ENCODE measurements at places on chromosomes 13 and 19.
A peak's percentile ranks its signal among the peaks of the same experiment; 100 is the strongest.

DNA sequence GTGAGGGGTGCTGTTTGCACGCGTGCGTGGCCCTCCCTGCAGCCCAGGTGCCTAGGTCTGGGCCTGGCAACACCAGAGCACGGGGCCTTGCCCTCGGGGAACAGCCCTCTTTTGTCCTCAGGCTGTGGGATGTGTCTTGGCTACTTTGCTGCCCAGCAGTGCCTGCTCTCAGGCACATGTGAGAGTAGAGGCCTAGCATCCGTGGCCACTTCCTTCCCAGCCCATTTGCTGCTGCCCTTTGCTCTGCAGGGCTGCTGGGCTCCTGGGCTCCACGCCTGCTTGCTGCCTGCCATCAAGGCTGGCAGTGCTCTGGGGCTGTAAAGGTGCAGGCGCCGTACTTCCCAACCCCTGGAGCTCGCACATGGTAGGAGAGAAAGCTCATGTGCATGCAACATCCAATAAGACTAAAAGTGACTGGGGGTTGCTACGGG, 46.6 kb downstream of the CAPN12 start:
- DNase-seq, result no peak

GRCh38 chr13:103883164-103883563, 816.9 kb upstream of the SLC10A2 start:
- no peak for DNase-seq

GRCh38 chr19:47610902-47611301, 2.0 kb downstream of the BICRA start:
- no peak for DNase-seq

- no peak for DNase-seq
Measured at GRCh38 chr13:73973156-73973555, 161.0 kb downstream of the KLF12 start.

GRCh38 chr19:9014803-9015202, 4.6 kb upstream of the MUC16 start:
- DNase-seq, result no peak

- DNase-seq, result no peak
Measured at GRCh38 chr13:42880056-42880605, 98.7 kb downstream of the FAM216B start.

GRCh38 chr19:46056536-46056935, 15.7 kb upstream of the IGFL4 start:
- DNase-seq, result no peak

DNA sequence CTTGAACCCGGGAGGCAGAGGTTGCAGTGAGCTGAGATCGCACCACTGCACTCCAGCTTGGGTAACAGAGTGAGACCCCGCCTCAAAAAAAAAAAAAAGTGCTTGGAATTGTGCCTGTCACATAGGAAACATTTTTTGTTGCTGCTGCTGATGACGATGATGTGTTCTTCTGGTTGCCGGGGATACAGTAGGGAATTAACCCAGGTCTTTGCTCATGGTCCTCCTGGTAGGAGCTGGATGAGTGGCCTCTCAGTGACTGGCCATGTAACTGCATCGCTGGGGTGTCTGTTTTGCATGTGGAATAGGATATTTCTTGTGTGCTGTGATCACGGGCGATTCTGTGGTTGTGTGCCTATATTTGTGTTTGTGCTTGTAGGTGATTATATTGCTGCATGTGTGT, 4.7 kb upstream of the CNFN start:
- DNase-seq, result no peak

DNA sequence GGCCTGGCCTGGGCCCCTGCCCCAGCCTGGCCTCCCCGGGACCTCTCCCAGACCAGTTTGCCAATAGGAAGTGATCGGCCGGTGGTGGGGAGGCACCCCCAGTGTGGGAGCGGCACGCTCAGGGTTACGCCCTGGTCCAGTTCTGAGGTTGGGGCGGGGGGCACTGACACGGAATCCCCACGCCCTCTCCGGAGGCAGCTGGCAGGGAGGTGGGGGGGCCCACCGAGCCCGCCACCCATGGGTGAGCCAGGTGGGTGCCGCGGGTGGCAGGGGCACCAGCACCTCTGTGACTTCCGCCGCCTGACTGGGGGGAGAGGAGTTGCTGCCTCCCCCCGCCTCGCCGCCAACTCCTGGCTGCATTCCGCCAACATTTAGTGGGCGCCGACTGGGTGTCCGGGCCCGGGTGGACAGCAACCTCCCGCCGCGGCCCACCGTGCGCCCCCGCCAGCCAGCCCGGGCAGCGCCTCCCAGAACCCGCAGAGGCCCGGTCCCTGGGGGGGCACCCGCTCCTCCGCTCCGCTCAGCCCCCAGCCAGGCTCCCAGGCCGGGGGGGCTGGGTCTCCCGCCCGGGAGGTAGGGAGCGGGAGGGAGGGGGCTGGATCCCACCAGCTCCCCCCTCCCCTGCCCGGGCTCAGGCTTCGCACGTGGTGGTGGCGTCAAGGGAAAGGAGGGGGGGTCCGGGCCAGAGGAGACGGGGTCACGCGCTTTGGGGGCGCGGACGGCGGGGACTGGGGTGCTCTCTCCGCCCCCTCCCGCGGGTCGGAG, 2.0 kb downstream of the ZBTB7A start:
- no peak for DNase-seq

GRCh38 chr19:12596927-12597548, 13.6 kb downstream of the ZNF490 start:
- DNase-seq, result no peak

DNA sequence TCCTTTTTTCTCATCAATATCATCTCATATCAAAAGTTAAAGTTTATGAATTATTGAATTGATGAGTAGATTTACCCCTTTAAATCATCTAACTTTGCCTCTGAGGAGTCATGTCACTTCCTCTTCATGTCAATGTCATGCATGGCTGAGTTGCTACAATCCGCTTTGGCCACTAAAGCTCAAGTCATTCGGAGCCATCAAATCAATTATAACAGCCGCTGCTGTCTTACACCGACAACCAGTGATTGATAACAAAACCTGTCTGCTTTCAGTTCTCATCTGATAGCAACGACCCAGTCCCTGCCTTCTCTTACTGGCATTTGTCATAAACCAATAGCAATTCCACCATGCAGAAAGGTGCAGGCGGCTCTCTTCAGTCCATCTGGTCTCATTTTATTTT, 429.3 kb downstream of the DIAPH3 start:
- DNase-seq, result no peak

DNA sequence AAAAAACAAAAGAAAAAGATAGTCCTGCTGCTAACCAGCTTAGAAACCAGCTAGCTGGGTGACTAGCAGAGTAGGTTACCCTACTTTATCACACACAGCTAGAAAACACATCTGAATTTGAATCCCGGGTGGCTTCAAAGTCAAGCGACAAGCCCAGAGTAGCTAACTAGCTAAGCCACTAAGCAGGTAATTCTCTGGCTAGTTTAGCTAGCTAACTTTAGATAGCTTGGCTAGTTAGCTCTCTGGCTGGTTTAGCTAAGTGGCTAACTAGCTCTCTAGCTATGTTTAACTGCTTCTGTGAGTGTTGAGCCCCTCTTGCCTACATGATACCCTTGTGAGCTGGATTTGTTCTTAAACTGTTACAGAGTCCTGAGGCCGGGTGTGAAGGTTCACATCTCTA, 12.4 kb downstream of the MYH14 start:
- DNase-seq, result no peak

DNA sequence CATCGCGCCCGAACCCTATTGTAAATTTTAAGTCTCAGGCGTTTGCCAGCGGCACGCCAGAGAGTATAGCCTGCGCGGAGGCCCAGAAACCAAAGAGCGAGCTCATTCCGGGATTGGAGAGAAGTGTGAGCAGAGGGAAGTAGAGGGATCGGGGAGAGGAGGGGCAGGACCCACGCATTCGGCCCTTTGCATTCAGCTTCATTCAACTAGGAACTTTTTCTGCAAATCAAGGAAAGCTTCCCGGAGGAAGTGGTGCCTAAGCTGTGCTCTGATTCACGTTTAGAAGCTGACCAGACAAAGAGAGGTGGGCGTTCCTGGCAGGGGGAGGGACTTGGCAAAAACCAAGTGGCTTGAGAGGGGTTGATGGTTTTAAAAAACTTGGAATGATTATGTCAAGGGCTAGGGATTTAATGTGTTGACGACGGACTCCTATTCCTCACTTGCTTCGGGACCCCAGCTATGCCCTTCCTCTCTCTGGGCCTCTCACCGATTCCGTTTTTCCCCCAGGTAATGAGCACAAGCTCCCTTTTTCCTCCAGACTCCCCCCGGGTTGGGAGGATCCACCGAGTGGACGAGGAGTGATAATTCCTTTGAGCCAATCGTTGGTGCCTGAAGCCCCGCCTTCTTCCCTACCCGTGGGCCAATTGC, 811 bp upstream of the PRMT1 start:
- no peak for DNase-seq

- no peak for DNase-seq
Measured at GRCh38 chr19:18795540-18795939, 4.4 kb upstream of the COMP start.

DNA sequence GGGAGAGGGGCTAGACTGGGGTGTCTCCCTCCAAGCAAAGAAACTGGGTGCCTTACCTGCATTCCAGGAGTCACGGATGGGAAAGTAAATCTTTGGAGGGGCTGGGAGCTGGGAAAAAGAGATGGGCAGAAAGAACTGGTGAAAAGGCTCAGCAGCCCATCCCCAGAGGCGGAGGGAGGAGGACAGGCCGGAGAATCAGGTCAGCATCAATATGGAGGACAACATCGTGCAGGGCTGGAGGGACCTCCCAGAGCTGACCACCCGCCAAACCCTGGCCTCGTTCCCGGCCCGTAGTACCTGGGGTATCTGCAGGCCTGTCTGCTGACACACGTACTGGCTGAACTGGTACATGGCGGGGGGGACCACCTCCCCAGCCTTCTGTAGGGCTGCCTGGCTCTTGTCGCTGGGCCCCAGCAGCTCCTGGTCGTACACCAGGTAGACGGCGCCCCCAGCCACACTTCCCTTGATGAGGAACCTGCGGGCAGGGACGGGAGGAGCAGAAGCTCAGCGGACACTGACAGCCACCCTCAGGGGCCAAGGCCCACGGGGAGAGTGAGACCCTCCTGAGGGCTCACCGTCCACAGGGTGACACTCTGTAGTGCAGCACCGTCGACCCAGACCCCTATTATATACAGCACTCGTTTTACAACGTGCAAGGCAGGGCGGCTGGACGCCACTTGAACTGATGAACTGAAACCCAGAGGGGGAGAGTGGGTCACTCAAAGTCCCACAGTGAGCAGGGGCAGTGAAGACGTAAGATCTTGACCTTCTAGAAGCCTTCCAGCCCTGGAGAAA, 830 bp downstream of the MICOS13 start:
- no peak for DNase-seq

DNA sequence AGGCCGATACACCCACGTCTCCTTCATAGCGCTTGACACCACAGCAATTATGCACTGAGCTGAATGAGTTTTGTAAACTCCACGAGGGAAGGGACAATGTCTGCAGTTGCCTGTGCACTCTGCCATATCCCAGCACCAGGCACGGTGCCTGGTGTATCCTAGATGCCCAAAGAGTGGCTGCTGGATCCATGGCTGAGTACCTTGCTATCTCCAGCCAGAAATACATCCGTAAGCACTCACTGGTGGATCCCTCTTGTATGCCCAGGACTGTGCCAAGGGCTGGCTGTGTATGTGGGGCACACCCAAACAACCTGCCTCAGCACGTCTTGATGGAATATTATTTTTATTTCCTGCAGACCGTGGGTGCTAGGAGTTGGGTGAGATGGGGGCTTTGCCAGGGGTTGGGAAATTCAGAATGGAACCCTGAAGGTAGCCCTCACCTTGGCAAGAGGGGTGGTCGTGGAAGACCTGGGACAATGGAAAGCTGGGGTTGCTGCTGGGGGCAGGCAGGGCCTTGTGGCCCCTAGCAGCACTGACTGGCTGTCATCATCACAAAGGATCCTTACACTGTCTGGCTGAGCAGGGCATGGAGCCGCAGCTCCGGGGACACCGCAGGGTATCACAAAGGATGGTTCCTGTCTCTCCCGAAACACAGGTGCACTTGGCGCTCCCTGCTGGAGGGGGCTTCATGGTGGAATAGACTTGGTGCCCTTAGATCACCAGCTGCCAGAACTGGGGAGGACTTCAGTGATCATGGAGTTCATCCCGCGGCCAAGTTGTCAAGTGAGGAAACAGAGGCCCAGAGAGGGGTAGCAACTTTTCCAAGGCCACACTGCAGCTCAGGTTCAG, 131.3 kb downstream of the URI1 start:
- no peak for DNase-seq

GRCh38 chr13:34452831-34453230, 489.2 kb upstream of the NBEA start:
- no peak for DNase-seq

GRCh38 chr19:18480006-18480691, 41.7 kb downstream of the ELL start:
- peak; percentile 96 for DNase-seq

DNA sequence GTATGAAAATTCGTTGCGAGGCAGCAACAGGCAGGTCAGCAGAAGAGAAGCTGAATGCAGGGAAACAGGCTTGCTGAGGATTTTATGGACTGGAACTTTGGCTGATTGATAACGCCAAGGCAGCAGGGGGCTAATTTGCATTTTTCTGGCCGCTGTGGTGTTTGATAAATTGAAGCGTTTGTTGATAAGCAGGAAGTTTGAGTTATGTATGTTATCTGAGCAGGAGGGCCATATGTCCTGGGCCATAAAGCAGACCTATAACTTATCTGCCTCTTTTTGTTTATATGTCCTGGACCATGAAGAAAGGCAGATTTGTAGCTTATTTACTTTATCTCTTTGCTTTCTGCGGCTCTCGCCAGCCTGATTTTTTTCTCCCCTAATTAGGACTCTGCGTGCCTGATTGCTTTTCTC, 65.9 kb downstream of the ZNF627 start:
- no peak for DNase-seq

DNA sequence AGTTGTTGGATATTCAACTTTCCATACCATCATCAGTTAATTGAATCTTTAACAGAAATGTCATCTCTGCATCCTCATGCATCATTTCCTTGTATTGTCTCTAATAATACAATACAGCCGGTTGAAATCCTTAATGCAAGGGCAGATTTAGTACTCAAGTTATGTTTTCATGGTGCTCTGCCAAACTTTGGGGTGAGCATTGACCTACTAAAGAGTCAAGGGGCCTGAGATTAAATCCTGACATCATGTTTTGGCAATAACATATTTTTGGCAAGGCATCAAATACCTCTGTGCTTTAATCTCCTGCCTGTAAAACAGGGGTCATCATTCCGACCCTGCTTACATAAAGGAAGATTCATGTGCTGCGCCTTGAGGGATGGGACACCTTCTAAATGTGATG, 42.7 kb upstream of the ABCC4 start:
- no peak for DNase-seq

DNA sequence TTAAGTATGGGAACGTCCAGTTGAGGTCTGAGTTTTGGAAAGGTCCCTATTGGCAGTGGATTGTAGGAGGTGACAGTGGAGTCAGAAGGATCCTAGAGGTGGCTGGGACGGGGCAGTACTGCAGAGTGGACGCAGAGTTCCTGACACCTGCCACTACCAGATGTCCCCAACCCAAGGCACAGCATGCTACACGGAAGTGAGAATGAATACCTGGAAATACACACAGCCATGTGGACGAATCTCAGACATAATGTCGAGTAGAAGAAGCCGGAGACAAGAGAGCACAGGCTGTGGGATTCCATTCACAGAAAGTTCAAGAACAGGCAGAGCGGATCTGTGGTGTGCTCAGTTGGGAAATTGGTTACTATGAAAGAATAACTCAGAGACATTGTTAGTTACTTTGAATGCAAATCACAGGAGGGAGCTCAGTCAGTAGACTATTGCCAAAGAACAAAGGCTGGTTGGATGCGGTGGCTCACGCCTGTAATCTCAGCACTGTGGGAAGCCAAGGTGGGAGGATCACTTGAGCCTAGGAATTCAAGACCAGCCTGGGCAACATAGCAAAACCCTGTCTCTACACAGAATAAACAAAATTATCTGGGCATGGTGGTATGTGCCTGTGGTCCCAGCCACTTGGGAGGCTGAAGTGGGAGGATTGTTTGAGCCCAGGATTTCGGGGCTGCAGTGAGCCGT, 37.4 kb downstream of the RYR1 start:
- no peak for DNase-seq

All from vagina (tissue), 2 donors.